Activated CD4-positive, alpha-beta T cell treated with anti-CD3 and anti-CD28 coated beads for 4 hours (primary cell): ENCODE measurements at places on chromosomes 6 and 20.

GRCh38 chr6:8110725-8111124 is 8.4 kb upstream of the EEF1E1 start:
- DNase-seq, result no peak

- DNase-seq, result no peak
These were observed 39.2 kb upstream of the TXLNB start for GRCh38 chr6:139330826-139331500.

GRCh38 chr6:37160922-37161778 is 8.8 kb upstream of the PIM1 start:
- no peak for DNase-seq

- DNase-seq, result peak; percentile 50
These were observed 146.4 kb downstream of the AKAP7 start for GRCh38 chr6:131281471-131282270.

GRCh38 chr6:144350528-144350880 is 65.4 kb downstream of the UTRN start:
- no peak for DNase-seq

- no peak for DNase-seq
These were observed 602.9 kb upstream of the ARID1B start for GRCh38 chr6:156174031-156174890.

DNA sequence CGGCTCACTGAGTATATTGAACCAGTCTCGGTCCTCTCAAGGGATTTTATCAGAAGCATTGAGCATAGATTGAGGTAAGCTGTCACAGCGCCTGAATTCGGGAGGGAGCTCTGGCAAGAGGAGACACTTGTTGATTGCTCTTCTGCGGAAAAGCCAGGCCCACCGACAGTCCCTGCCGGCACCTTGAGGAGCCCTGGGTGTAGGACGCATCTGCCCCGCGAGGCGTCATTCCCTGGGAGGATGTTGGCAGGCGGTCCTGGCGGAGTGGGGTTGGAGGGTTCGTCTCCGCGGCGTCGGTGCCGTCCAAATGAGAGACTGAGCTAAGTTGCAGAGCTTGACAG is 843 bp downstream of the FBXO9 start:
- DNase-seq, result peak; percentile 16

- DNase-seq, result no peak
These were observed 5.1 kb upstream of the DBNDD2 start for GRCh38 chr20:45402946-45403345.

GRCh38 chr6:14476793-14477531 is 359.4 kb downstream of the CD83 start:
- DNase-seq, result no peak

- no peak for DNase-seq
These were observed 453.6 kb downstream of the COL12A1 start for GRCh38 chr6:74752303-74752702.

GRCh38 chr6:18350712-18351111 is 36.4 kb upstream of the RNF144B start:
- DNase-seq, result no peak

GRCh38 chr6:129667621-129668020 is 42.4 kb downstream of the ARHGAP18 start:
- DNase-seq, result no peak

DNA sequence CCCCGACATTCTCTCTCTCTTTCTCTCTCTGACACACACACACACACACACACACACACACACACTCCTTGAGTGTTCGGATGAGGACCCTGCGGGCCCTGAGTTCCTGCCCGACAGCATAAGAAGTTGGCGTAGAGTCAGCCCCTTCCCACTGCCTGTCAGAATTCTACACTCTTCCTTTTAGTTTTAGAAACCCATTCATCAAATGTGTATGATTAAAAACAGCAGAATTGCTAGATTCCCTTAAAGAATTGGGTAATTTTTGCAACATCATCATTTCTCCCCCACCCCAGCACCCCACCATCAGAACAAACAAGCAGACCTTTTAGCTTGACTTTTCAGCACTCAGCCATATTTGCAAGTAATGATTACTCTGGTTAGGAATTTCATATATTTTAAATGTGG is 322.8 kb downstream of the FARS2 start:
- DNase-seq, result no peak

DNA sequence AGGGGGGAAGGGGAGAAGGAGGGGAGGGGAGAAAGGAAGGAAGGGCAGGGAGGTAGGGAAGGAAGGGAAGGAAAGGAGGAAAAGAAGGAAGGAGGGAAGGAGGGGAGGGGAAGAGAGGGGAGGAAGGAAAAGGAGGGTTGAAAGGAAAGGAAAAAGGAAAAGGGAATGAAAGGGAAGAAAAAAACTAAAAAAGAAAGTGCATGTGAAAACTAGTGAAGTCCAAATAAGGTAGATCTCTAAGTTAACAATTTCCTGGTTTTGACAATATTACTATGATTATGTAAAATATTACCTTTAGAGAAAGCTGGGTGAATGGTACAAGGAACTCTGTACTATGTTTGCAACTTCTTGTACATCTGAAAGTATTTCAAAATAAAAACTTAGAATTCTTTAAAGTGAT is 132.4 kb downstream of the PTPRT start:
- no peak for DNase-seq

GRCh38 chr6:73451223-73452106 is 632 bp downstream of the CGAS start:
- peak; percentile 40 for DNase-seq

- no peak for DNase-seq
These were observed 765.0 kb downstream of the HDGFL1 start for GRCh38 chr6:23334360-23334759.

- no peak for DNase-seq
These were observed 1224.8 kb upstream of the EYS start for GRCh38 chr6:66931787-66932186.

- DNase-seq, result no peak
These were observed 6.2 kb upstream of the SYNJ2 start for GRCh38 chr6:157975456-157975855.

DNA sequence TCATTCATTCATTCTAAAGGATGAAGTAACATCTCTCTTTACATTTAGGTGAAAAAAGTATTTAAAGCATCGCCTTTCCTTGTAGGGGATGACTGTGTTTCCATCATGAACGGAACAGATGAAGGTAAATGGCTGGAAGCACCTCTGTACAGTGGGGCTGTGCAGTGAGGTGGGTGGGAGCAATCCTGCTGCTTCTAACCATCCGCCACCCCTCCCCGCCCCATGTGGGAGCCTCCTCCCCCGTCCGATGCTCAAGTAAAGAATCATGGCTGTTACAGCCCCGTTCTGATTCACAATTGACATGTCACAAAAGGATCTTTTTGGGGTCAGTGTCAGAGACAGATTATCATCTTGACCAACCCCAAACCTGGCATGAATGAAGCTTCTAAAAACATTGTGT is 19.3 kb downstream of the ENTPD6 start:
- DNase-seq, result no peak

DNA sequence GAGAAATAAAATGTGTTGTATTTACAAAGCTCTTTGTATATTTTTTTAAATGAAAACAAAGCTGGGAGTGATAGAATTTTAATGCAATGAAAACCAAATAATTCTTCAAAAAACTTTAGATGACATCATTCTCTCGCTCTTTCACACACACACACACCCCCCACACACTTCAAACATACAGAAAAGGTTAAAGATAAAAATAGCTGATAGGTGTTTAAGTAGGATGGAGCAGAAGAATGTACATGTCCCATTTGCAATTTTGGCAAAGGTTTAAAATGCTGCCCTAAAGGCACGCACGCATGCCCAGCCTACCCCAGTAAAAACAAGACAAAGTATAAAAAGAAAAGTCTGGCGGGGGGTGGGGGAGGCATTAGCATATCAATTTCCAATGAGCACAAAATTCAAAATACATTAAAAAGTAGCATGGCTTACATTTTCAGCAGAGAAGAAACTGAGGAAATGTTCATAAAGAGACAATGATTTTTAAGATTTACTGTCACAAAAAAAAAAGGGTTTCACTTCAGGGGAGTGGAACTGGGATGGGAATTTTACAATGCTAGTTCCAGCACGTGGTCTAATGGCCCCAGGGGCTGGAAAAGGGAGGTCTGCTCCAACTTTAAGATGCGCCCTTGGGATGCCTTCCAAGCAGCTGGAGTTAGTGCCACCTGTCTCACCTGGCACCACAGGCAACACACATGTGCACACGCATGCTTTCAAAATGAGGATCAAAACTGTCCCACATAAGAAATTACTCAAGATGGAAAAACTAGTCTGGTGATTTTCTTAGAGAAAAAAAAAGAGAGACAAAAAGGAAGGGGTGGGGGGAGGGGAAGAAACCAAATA is 55.1 kb upstream of the NFATC2 start:
- no peak for DNase-seq

DNA sequence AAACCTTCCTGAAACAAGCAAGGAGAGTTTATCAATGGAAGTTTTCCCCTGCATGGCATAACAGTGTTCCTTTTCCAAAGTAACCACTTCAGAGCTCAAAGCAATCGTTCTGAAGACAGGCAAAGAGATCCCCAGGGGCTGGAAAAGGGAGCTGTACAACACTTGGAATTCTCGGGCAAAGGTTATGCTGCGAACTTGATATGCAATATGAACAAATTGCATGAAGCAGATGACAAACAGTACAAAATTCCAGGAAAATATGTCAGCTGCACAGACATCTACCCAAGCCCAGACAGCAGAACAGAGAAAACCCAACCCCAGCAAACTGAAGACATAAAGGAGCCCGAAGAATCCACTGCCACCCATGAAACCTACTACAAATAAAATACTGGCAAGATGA is 18.4 kb downstream of the POPDC3 start:
- DNase-seq, result no peak

GRCh38 chr6:53702316-53702715 is 36.8 kb upstream of the KLHL31 start:
- DNase-seq, result no peak

- no peak for DNase-seq
These were observed 7.6 kb upstream of the LKAAEAR1 start for GRCh38 chr20:64091770-64092169.

DNA sequence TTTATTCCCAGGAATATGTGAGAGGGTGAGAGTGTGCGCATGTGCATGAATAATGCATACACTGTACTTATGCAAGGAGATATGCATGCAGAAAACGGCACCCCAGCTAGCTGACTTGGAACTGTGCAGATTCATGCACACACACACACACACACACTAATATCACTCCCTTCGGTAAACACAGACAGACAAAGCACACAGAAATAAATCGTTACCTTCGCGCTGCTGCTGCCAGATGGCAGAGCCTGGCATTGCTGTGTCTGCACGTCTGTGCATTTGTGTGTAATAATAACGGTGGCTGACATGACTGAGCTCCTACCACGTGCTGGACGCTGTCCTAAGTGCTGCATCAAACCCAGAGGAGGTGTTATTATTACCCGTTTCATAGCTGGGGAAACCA is 36.8 kb downstream of the PREX1 start:
- no peak for DNase-seq

DNA sequence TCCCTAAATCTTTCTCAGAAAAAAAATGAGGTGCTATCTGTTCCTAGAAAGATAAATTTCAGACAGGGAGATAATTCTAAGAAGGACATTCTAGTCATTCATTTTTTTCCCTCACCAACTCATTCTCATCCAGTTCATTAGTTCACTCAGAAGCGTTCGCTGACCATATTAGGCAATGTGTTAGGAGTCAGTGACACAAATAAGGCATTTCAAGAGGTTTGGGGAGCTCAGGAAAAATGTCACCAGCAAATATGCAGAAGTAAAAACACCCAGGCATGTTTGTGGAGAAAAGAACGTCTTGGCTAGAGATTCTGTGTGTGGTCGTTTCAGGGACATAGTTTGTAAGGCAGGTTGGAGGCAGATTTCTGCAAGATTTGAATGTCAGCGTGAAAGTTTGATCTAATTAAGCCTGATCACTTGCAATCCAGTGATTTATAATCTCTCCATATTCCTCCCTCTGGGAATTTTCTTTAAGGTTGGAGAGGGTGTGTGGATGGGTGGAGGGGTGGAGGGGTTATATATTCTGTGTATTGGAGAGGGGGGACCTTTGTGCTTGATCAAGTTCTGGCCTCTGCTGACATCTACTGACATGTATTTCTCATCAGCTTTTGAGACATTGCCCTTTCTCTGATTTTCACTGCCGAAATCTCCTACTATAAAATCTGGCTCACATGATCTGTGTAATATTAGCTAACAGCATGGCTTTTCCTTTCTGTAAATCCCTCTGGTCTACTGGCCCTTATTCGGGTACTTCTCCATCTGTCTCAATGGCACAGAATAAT is 3.6 kb downstream of the MYCT1 start:
- no peak for DNase-seq

- DNase-seq, result peak; percentile 26
These were observed 2.0 kb downstream of the SPAG4 start for GRCh38 chr20:35617397-35618262.

GRCh38 chr6:131005439-131006016 is 57.5 kb downstream of the EPB41L2 start:
- DNase-seq, result no peak

DNA sequence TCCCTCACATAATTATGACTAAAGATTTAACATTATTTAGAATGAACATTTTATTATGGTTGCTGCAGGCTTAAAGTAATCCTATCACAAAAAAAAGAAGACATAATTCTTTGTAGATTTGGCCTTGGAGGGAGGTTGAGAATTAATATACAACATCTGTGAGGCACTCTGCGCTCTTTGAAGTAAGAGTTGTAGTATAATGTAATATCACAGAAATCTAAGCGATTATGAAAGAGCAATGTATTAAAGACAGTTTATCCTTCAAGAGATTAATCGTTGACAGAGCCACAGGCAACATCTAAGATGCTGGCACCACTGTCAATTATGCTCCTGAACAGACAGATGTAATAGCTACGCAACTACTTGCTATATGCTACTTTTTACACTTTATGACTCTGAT is 946.8 kb downstream of the GRIK2 start:
- no peak for DNase-seq
